ENCODE measurements at places on chromosomes 11 and 22. TPM values are rescaled to one million over a fixed set of nuclear protein-coding genes. Genes with fewer than 3 reads are reported as not detected.
A peak's percentile ranks its signal among the peaks of the same experiment; 100 is the strongest.

DNA sequence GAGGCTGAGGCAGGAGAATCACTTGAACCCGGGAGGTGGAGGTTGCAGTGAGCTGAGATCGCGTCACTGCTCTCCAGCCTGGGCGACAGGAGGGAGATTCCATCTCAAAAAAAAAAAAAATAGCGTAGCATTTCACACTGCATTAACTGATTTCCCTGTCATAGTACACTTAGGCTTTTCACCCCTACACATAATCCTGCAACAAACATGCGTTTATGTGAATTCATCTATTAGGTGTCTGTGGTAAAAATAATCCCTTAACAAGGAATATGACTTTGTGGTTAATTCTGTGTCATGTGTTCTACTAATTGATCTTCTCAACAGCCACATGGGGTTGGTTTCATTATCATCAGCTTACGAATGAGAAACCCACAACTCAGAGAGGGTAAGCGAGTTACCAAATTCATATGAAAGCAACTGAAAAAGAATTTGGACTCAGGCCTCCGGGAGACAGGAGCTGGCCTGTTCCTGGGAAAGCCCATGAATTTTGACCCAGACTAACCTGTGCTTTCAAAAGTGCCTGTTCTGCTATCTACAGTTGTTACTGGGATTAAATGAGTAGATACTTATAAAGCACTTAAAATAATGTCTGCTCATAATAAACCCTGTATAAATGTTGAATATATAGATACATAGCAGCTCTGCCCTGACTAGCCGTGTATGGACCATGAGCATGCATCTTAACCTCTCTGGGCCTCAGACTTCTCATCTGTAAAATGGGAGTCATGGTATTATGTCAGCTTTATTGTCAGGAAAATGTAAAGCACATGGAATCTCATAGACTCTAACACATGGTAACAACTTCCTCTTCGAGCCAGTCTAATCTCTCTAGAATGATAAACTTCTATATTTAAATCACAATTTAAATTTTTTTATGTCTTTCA, 36.6 kb downstream of the KCNJ1 start:
- no peak for DNase-seq

DNA sequence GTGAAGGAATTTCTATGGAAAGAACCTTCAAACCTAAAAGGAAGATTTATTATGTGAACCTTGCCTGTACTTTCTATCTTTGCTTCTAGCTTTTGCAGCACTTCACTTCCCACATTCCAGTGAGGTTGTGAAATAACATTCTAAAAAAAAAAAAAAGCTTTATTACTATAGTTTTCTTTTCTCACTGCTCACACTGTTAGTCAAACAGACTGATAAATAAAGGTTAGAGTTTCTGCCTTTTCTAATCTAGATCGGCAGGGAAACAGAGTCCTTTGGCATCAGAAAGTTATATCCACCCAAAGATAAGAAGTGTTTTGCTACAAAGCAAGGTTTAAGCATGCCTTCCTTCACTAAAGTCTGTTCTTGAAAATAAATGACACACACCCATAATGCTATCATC, 2.8 kb downstream of the AAMDC start:
- DNase-seq: no peak

The ANGPTL5 gene
- total RNA-seq: not detected

The KBTBD4 gene
- total RNA-seq: 26.0 TPM

DNA sequence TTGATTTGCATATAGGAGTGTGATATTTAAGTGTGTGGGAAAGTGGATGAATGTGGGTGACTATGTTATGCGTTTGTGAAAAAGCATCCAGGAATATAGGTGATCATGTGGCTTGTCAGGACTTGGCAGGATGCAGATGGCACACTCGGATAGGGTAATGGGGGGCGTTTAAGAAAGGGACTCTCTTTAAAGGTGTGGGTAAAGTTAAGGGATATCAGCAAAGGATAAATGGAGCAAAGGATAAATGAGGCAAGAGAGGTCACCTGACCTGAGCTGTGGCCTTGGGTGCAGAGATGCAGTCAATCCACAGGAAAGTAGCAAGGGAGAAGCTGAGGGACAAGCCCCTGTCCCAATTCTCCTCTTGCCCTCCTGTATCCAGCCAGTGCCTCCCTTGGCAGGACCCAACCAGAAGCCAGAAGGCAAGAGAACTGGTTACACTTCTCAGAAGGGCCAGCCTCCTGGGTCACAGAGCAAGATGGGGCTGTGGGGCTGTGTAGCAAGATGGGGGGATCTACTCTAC, 47.5 kb upstream of the GRAMD1B start:
- DNase-seq: no peak

DNA sequence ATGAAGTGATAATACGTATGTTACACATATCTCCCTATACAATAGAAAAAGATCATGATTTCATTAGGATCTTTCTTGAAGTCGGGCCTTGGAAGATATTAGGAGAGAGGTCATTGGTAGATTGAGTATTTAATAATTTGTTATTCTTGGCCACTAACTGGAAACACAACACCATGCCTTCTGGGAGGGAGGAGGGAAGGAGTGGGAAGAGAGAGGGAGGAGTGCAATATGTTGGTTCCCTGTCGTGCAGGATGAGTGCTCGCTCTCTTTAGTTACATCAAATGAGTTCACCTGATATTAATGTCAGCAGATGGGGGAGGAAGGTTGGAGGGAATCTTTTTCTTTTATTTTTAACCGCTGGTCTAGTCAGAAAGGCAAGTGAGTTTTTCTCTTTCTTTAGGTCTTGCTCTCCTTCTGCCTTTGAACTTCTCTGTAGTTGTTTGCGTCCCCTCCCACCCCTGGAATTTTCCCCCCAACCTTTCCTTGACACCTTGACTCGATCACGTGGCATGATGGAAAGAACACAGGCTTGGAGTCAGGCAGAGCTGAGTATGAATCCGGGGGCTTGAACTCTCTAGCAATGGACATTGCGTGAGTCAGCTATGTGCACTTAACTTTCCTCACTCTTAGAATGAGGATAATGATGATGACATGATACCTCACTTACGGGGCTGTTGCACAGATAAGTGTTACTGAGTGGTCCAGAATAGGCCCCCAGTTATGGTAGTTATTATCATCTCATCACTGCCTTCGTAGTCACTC, 6.2 kb downstream of the ADAMTS15 start:
- no peak for DNase-seq

DNA sequence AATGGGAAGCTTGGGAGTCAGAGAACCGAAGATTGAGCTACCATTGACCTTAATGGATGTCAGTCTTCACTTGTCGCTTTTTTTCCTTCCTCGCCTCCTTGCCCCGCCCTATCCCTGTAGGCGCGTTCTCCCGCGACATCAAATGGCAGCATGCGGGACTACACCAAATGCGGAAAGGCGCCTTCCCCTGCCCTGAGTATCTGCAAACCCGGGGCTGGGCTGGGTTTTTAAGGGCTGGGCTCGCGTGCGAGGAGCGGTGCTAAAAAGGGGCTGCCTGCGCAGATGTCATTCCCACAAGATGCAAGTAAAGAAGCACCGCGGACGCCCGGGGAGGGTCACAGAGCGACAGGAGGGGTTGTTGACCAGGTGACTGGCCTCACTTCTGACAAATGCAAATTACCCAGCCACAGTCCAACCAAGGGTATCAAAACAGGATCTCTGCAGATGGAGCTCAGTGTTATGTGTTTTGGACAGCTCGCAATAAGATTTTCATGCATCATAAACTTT, 4.7 kb upstream of the FAM111B start:
- DNase-seq: peak; percentile 27

DNA sequence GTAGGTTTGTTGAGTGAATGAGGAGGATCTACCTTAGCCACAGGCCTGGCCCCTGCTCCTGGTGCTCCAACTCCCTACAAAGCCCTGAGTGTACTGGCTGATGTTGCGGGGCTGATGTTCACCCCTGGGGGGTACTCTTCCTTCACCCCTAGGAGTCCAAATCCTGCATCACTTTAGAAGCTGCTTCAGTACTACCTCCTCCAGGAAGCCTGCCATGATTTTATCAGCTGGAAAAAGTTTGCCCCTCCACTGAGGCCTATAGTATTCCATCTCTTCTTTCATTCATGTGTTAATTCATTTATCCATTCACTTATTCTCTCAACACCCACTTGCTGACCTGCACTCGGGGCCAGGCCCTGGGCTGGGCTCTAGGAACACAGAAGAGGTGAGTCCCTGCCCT, 7.8 kb downstream of the SHISAL1 start:
- DNase-seq: no peak

Measured in M059J (cell line).